NCI-H1048 (cell line): ENCODE measurements at places on chromosomes 2 and 18.

GRCh38 chr2:3126911-3127621 is 250.6 kb downstream of the EIPR1 start:
- no peak for DNase-seq

DNA sequence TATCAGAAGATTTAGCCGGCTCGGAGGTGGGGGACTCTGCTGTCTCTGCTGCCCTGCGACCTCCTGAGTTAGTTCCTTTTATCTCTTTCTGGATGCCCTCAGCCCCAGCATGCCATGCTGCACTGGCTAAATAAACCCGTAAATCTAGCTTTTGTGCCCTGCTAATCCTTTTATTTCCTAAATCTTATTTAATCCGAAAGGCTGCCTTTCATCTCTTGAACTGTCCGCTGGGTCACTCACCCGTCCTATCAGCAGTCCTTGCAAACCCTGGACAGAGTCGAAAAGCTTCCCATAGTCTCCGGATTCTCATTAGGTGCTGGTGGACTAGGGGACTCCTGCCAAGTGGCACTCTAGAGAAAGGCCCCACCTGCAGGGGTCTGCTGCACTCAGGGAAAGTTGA is 122.0 kb upstream of the APCDD1 start:
- DNase-seq, result no peak

- no peak for DNase-seq
Observed at GRCh38 chr2:112304298-112304941, 29.0 kb downstream of the ZC3H6 start.

- DNase-seq, result no peak
Observed at GRCh38 chr2:235146871-235147565, 195.2 kb downstream of the SH3BP4 start.

GRCh38 chr2:235746257-235746934 is 252.6 kb downstream of the AGAP1 start:
- DNase-seq, result peak; percentile 71

- no peak for DNase-seq
Observed at GRCh38 chr2:112841295-112842044, 4.9 kb upstream of the IL1B start.

- no peak for DNase-seq
Observed at GRCh38 chr18:40935423-40935822, 1019.6 kb upstream of the PIK3C3 start.

- DNase-seq, result no peak
Observed at GRCh38 chr2:55947752-55948151, 24.2 kb upstream of the EFEMP1 start.

DNA sequence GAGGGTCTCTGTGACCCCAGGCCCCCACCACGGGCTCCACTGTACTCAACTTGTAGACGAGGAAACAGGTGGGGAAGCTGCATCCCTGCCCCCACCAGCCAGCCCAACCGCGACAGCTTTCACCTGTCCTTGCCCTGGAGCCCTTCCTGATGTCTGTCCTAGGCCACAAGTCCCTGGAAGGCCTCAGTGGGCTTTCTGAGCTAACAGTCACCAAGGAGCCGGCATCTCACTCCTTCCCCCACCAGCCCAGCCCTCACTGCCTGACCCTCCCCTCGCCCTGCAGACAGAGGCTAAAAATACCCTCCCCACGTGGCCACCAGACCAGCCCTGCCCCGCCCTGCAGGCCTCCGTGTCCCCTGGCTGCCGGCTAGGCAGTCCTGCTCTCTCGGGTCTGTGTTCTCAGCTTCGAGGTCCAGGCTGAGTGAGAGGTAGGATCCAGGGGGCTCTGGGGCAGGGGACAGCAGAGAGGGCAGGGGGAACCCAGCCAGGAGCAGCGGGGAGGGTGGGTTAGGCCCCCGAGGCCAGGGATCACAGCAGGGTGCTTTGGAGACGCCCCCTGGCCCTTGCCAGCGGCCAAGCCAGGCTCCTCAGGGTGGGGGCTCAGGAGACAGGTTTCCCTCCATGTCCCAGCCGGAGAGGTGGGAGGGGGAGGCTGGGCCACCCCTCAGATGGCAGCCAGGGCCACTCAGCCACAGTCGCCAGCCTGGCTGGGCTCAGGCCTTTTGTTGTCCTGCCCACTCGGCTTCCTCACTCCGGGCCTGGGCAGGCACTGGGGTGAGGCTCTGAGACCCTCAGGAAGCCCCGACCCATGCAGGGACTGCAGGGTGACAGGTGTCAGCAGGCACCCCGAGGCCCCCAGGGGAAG is at the start of gene KLHL30:
Gene KLHL30 (plus strand): TSS at position 338 of the 865 bp plus-strand sequence. CDS start 2,087 bp downstream, outside the sequence.
- no peak for DNase-seq

DNA sequence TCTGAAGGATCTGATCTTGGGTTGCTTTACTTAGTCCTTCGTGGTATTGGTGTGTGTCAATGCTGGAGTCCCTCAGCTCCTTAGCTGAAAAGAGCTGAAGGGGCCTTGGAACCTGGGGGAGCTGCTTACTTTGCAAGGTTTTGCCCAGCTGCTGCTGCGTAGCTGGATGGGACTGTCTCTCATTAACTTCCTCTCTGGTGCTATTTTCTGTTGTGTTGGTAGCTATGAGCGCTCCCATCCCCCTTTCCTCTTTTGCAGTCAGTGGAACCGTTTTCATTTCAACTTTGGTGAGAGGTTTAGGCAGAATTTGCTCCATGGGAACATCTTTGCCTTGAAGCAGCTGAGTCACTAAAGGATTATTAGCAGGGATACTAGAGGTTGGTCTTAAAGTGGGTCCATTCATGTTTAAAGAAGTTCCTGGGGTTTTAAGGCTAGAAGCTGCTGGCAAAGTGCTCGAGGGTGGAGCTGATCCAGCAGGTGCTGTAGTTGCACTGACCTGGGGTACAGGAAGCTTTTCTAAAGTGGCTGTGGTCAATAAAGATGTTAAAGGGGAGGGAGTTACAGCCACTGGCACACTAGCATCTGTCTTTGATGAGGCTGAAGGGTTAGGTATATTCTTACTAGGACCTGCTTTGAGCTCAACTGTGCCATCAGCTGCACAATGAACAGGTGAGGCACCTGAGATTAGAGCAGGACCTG is 69.9 kb upstream of the DTNB start:
- DNase-seq, result no peak

DNA sequence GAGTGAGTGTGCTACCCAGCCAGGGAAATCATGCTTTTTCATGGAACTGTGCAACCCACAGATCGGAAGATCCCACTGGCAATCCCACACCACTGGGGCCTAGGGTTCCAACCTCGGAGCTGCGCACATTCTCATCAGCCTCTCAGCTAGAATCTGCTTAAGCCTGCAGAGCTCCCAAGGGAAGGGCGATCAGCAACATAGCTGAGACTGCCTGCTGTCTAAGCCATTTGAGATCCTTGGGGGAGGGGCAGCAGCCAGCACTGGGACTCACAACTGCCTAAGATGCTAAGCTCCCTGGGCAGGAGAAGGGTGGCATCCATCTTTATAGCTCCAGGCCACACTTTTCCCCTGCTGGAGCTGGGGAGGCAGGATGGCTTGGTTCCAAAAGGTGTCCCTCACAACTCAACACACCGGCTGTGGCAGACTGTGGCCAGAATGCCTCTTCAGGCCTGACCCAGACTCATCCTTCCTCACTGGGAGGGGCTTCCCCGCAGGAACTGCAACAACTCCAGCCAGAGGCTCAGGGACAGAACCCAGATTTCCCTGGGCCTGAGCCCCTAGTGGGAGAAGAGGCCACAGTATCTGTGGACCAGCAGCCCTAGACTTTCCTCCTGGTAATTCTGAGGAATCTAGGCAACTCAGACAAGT is 1133.3 kb upstream of the PIK3C3 start:
- no peak for DNase-seq

DNA sequence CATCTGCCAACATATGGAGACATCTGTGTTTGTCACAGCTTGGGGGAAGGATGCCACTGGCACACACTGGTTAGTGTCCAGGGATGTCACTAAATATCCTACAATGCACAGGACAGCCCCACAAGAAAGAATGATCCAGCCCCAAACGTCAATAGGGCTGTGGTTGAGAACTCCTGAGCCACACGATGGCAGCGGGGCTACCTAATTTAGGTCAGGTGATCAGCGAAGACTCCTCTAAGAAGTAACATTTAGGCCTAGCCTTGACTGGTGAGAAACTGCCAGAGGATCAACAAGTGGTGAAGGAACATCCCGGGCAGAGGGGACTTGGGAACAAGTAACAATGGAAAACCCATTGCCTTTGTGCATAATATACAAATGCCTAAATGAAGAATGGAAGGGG is 5.0 kb upstream of the TGIF1 start:
- no peak for DNase-seq

DNA sequence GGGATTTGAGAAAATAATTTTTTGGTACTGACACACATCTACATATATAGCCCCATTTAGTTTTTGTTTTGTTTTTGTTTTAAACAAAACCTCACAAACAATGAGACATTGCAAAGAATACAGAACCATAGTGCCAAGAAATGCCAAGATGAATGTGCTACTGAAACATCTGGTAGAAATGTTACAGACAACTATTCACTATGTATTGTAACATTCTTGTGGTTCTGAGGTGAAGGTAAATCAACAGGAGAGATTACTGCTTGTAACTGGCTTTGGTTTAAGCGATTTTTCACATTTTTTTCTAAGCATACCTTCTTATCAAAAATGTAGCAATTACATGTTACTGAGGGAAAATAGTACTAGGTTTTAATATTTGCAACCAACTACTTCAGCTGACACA is 281.3 kb downstream of the ZNF804A start:
- no peak for DNase-seq

DNA sequence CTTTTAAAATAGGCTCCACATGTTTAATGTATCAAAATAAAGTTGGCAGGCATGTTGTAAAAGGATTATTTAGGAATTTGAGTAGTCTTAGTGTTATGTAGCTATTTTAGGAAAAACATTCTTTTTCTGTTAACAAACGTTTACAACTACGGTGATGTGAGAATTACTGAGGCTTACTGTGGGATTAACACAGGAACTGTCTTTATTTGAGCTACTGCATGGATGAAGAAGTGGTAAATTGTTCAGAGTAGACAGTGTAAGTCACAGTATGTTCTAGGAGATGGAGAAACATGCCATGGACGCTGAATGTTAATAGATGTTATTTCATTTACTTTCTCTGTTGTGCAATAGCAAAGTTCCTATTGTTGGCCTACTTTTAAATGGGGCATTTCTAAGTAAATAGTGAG is 1.6 kb downstream of the PPM1B start:
- no peak for DNase-seq

DNA sequence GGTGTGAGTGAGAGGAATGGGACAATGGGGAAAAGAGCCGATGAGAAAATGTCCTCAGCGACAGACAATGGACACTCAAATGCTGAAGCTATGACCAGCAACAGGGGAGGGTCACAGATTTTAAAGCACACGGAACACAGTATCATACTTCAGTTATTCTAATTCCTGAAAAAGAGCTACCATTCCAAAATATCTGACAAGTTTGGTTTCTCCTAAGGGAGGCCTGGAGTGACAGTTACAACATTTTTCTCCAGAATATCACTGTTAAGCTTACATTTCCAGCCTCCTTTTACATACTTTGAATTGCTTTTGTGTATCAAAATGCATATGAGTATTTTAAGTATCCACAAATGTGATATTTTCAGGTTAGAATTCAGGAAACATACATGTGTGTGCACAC is 321.6 kb upstream of the THUMPD2 start:
- DNase-seq, result no peak

GRCh38 chr18:69567813-69568488 is 167.3 kb downstream of the DOK6 start:
- DNase-seq, result no peak

GRCh38 chr2:28240937-28241336 is 151.7 kb upstream of the FOSL2 start:
- no peak for DNase-seq

GRCh38 chr2:53770264-53770663 is 2.7 kb downstream of the CHAC2 start:
- no peak for DNase-seq

- no peak for DNase-seq
Observed at GRCh38 chr2:143675021-143675420, 545.8 kb downstream of the ARHGAP15 start.

DNA sequence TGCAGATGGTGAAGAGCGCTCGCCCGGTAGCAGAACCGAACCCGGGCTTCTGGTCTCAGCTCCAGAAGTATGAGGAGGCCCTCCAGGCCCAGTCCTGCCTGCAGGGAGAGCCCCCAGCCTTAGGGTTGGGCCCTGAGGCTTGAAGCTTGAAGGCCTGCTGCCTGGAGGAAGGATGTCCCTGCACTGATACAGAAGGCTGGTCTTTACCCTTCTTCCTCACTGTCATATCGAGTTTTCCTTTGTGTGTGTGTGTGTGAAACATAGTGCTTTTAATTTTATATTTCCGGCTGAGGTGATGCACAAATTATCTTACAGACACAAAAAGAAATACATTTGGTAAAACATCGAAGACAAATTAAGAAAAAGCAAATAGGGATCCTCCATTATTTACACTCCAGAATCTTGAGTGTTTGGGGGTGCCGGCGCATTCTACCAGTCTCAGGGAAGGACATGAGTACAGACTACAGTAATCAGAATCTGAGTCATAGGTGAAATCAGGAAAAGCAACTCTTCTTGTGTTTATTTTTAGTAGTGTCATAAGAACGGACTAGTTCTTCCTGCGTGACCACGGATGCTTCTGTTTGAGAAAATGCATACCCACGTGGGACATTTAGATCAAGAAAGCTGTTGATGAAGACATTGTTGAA is 1.3 kb downstream of the DUSP28 start:
- DNase-seq, result no peak

DNA sequence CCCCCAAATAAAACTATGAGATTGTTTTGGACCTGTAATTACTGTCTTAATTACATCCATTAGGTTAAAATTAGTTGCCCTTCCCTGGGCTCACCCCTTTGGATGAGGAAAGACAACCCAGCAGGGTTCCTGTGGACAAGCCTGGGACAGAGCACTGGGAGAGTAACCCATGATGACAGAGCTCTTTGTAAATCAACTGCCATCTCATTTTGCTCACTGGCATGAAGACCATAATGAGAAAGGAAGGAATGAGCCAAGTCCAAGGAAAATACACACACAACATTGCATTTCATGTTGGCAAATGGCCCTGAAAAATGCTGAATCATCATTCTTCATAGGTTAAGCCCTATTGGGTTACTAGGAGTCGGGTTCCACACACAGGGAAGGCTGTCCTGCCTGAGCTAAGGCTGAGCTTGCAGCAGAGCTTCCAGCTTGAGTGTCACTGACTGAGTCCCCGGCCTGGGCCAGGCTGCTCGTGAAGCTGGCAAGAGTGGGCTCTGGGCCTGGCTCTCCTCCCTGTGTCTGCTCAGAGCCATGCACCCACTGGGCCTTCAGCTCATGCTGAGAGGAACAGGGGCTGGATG is 94.1 kb upstream of the ACAA2 start:
- no peak for DNase-seq

DNA sequence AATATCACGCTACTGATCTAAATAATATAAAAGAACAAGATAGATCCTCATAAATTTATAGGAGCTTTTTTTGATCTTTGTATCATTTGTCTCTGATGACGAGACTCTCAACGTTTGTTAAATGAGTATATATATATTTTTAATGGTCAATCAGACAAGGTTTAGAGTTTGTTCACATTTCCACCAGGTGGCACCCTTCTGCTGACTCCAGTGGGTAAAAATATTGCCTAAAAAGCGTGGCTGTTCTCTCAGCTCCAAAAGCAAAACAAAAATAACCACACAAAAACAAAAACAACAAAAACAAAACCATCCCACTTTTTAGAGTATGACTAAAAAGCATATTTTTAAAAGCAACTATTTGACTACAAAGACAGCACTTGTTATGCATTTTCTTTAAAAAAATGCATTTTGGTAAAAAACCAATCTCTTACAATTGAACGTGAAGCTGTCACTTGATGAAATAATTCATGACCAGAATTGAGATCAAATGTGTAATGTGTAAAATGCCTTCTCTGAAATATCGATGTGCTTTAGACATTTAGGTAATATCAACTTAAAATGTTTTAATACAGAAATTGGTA is 723.2 kb downstream of the DPP10 start:
- DNase-seq, result no peak
